ENCODE measurements at places on chromosomes 1 and 21.
A peak's percentile ranks its signal among the peaks of the same experiment; 100 is the strongest.

DNA sequence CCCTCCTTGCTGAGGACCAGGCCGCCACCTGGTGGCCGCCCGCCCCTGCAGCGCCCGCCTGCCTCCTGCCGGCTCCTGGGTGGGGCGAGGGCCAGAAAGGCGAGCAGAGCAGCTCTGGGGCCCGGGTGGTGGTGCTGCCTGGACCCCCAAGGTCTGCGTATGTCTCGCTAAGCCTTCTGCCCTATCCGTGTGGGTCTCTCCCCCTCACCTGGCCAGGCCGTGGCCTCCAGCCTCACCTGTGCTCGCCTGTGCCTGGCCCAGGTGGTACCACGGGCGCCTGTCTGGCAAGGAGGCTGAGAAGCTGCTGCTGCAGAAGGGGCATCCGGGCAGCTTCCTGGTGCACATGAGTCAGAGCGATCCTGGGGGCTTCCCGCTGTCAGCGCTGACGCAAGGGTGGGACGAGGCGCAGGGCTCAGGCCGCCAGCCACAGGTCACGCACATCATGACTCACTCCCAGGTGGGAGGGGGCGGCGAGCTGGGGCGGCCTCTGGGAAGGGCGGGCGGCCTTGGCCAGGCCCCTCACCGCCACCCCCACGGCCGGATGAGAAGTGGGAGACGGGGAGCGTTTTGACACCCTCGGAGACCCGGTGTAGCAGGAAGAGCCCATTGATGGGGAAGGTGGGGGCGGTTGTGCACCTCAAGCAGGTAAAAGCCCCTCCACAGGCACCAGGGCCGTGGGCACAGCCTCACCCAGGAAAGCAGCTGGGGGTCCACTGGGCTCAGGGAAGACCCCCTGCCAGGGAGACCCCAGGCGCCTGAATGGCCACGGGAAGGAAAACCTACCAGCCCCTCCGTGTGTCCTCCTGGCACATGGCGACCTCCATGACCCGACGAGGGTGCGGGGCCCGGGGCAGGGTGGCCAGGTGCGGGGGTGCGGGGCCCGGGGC lies 9.9 kb downstream of the RNF223 start:
- DNase-seq, result peak; percentile 29

- DNase-seq, result no peak
Measured at GRCh38 chr1:165598676-165599059, 32.4 kb upstream of the MGST3 start.

DNA sequence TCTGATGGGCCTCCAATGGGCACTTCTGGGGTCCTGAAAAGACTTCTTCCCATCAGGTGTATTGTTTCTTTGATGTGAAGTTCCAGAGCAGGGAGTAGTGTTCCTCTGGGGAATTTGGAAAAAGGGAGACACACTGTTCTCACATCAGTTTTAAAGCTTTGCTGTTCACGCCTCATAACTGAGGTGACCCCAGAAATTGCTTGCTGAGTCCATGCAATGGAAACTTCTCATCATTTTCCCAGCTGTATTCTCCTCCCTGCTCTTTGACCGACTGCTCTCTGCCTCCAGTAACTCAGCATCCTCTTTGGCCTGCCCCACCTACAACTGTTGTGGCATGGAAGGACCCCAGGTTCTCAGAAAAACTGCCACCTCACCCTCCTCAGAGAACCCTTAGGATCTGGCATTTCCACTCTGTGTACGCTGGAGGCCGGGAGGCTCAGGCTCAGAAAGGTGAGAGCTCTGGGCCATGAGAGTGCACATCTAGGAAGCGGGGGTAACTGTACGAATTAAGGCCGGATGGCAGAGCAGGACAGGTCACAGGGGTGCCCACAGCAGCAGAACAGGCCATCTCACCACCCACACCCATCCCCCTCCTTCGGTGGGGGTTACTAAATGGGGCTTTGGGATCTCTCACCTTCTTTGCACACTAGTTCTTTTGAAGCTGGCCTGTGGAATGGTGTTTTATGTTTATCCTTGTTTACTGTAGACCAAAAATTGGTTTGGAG lies 51.2 kb downstream of the STX6 start:
- no peak for DNase-seq

DNA sequence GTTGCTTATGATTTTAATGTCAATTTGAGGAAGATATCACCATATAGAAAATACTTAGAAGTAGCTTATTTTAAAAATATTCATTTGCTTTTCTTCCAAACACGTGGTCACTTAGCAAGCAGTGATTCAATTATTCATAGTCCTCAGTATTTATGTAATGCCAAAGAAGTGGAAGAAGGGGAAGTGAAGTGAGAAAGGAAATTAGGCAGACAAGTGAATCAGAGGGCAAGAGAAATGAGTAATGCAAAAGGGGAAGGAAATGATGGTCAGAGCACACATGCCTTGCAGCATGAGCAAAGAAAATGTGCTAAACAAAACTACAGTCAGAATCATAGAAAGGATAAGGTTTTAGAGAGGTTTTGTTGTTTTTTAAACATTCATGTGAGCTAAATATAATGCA lies 31.8 kb downstream of the SDCCAG8 start:
- peak; percentile 97 for DNase-seq

DNA sequence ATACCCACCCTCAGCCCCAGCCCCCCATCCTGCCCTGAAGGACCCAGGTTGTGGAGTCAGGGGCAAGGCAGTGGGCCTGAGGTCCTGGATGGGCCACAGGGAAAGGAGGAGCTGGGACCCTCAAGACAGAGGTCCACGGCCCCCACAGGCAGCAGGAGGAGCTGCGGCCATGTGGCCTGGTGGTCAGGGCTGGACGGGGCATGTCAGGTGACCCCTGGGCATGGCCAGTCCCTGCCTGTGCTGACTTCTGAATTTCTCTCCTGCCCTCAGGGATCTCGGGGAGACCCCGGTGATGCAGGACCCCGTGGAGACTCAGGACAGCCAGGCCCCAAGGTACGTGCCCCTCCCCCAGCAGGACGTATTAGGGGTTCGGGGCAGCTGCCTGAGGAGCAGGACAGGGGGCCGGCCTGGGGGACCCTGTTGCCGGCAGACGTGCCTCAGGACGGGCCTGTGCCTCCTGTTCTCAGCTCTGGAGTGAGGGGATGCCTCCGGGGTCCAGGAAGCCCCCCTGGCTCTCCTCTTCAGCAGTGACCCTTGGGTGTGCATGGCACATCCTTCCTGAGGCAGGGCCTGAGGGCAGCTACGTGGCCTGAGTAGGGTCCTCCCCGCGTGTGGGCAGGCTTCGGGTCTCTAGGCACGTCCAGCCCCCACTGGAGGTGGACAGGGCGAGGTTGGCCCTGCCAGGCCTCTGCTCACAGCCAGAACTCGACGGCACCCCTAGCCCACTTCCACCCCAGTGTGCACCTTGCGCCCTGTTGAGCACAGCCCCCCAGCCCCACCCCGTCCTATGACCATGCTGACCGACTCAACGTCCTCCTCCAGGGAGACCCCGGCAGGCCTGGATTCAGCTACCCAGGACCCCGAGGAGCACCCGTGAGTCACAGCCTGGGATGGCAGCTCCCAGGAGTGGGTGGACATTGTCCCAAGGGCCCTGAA lies 23.6 kb downstream of the COL6A2 start:
- no peak for DNase-seq

- DNase-seq, result no peak
Measured at GRCh38 chr1:152870831-152871730, 7.0 kb upstream of the SMCP start.

DNA sequence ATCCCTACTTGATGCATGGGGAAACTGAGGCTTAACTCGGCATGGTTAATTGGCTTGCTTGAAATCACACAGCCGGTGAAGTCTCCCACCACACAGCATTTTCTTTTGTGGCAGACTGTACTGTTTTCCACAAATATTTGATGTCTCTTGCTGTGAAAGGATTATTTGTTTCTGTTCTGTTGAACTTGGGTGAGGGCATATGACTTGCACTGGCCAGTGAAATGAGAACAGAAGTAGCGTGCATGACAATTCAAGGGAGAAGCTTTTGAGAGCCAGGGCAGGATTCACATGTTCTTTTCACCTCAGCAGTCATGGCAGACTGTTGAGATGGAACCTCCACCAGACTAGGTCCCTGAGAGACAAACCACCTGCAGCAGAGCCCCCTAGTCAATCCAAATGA lies 11.7 kb upstream of the AK2 start:
- no peak for DNase-seq

GRCh38 chr1:155909894-155910293 lies 1.3 kb downstream of the RIT1 start:
- DNase-seq, result peak; percentile 68

- DNase-seq, result peak; percentile 71
Measured at GRCh38 chr1:9455487-9456234, 83.6 kb upstream of the SLC25A33 start.

DNA sequence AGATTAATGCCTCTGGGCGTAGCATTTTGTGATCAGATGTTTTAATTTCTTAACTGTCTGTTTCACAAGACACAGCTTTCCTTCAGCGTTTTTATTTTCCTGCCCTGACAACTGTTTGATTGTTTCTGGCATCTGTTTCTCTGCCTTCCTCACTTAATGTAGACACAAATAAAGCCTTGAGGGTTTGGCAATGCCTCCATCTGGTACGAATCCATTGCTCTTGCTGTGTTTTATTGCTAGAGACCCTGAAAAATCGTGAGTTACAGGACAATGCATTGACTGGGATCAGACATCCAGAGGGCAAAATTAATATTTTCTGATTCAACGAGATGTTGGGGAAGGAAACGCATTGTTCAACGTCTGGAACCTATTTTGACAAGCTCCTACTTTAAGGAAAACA lies 363.5 kb downstream of the MRPL39 start:
- no peak for DNase-seq

- DNase-seq, result no peak
Measured at GRCh38 chr1:112516141-112516540, 7.4 kb downstream of the WNT2B start.

DNA sequence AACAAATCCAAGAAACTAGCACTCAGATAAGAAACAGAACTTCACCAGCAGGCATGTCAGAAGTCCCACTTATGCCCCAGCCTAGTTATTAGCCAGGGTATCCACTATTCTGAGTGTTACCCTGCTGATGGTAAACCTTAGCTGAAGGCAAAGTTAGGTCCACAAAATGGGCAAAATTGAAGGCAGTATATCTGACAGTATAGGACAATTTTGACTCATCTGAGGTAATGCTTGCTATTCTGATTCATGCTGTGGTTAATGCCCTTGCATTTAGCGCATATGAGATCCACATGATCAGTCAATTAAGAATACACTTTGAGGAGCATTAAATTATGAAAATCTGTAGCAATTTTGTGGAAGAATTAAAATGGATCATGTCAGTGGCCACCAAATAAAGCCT lies 15.1 kb downstream of the IFI44 start:
- no peak for DNase-seq

DNA sequence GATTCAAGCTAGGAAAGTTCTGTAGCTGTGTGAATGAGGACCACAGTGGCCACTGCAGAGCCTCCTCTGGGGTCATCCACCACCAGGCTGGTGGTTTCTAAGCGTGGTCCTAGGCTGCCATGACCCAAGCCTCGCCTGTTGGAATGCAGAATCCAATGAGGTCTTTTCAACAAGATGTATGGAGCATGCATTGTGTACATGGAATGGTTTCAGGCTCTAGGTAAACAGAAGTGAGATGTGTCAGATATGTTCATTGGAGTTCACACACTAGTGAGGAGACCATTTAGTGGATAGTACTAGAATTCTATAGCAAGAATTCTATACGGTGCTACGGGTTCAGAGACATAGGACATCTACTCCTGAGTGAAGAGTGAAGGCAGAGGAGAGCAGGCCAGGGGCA lies 10.7 kb downstream of the RNU5D-1 start:
- no peak for DNase-seq

DNA sequence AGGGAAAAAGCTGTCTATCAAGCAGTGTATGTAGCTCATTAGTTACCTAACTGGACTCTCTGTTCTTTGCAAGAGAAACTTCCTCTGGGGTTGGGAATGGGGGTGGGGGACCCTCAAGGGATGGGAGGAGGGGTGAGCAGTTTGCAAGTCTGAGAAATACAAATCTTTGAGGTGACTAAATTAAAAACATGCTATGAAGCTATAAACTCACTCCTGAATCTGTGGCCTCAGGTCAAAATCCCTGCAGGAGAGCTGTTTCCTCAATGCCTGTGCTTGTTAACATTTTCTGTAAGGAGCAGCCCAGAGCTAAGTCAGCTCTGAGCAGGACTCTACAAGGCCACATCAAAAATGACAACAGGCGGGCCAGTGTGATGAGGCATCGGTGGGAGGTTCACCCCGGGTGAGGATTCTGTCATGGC lies 32.8 kb upstream of the PTPRC start:
- DNase-seq, result no peak

DNA sequence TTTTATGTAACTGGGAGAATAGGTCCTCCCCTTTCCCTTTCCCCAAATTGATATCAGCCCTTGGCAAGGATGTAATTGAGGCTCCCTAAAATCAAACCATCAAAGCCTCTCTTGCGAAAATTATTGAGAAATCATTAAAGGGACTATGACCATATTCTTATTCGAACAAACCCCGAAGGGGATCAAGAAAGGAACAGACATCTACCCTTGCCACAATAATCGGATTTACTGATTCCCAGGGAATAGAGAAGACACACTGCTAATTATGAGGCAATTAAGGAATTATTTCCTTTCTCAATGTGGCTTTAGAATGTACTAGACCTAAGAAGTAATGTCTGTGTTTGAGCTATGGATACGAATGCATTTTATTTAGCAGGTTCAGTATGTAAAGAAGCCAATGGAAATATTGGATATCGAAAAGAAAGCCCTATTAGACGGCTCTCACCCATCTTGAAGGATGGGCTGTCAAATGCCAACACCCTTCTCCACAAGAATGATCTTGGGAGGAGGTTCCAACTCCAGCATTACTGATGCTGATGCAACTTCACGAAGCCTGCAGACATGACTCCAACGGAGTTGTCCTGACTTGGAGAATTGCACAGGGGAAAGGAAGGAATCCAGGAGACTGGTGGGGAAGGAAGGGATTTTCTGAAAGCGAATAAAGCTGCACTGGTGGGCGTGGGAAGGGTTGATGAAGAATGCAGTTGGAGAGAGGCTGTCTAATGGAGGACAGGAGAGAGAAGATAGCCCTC lies 11.6 kb upstream of the PTPRF start:
- no peak for DNase-seq

- no peak for DNase-seq
Measured at GRCh38 chr1:200505257-200505656, 95.4 kb upstream of the ZNF281 start.

GRCh38 chr21:20443558-20444155 lies 554.6 kb upstream of the NCAM2 start:
- DNase-seq, result peak; percentile 29

GRCh38 chr1:10713614-10714013 lies 82.8 kb downstream of the CASZ1 start:
- no peak for DNase-seq

DNA sequence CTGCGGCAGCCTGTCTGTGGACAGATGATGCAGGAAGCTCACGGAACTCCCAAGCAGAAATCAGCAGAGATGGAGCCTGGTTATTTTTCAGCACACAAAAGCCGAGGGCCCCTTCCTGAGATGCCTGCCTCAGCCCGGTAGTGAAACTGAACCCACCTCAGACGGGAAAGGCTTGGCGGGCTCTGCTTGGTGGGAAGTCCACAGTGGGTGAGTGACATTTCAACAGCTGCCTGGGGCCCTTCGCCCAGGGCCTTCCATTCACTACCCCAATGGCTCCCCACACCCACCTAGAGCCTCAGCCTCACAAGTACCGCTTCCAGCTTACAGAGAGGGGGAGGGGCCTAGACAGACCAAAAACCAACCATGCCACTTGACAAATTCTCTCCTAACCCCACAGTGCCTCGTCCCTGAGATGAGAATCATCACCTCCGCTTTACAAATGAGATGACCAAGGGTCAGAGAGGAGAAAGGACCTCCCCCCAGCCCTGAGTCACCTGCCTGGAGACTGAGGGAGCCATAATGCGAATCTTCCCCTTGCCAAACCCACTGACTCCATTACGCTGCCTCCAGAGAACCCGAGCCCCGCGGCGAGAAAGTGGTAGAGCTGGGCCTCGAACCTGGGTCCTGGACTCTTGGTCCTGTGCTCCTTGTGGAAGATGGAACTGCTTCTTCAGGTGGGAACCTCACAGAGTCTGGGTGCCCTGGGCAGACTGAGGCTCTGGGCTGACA lies 3.4 kb upstream of the ECE1 start:
- no peak for DNase-seq

Measured in Kasumi-1 (cell line).